ENCODE measurements at places on chromosomes 3 and 15.

- DNase-seq: no peak
Observed at GRCh38 chr15:78093242-78094020, 1.1 kb downstream of the SH2D7 start.

DNA sequence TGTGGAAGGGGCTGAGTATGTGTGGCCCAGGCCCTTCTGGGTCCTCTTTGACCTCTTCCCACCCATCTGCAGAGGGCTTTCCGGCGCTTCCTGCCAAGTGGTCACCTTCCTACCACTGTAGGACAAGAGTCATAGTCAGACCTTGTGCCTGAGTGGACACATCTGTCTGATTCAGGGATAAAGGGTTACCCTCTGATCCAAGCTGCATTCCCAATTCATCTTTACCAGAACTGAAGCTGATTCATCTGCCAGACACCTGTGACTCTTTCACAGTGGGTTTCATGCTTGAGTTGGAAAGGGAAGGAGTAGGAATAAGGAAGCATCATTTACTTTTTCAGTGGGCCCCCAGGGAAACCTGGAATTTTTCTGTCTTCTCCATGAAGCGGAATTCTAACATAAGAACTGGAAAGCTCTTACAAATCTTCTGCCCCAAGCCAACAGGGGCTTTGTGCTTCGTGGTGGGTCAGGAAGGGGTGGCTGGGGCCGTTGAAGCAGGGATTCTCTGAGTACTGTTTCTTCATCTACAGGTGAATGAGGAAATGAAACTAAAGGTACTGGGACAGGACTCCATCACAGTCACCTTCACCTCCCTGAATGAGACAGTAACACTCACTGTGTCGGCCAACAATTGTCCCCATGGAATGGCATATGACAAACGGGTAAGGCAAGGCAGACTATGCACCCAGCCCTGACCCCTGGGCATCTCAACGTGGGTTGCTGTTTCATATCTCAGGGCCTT, 46.4 kb downstream of the C3orf20 start:
- DNase-seq: no peak

GRCh38 chr15:67883234-67883773, 43.5 kb upstream of the RNU6-1 start:
- no peak for DNase-seq

DNA sequence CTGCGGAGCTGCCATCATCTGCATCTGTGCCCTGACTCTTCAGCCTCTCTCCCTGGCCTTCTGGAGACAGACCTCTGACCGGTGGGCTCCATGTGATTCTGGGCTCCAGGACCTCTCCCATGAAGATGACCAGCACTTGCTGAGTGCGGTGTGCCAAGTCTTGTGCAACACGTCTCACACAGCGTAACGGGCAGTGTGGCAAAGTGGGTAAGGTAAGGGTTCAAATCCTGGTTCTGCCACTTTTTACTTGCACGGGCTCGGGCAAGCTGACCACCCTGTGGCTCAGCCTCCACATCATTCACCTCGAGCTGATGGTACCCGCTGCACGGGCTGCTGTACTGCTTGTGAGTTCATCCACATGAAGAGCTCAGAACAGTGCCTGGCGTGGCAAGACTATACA, 6.5 kb upstream of the SYNM start:
- no peak for DNase-seq

DNA sequence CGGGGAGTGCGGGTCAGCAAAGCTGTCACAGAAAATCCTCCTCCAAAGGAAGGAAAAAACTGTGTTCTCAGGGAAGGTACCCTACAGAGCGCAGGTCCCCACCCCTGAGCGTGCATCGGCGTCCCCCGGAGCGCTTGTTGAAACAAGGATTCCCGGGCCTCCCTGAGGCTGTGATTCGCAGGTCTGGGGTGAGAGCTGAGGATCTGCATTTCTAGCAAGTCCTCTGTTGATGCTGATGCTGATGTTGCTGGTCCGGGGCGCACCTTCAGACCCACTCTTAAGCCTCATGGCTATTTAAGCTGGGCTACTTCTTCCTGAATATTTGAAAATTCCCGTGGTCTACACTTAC, 226.2 kb upstream of the IGF1R start:
- DNase-seq: no peak

- no peak for DNase-seq
Observed at GRCh38 chr15:95202569-95203349, 971.4 kb downstream of the MCTP2 start.

DNA sequence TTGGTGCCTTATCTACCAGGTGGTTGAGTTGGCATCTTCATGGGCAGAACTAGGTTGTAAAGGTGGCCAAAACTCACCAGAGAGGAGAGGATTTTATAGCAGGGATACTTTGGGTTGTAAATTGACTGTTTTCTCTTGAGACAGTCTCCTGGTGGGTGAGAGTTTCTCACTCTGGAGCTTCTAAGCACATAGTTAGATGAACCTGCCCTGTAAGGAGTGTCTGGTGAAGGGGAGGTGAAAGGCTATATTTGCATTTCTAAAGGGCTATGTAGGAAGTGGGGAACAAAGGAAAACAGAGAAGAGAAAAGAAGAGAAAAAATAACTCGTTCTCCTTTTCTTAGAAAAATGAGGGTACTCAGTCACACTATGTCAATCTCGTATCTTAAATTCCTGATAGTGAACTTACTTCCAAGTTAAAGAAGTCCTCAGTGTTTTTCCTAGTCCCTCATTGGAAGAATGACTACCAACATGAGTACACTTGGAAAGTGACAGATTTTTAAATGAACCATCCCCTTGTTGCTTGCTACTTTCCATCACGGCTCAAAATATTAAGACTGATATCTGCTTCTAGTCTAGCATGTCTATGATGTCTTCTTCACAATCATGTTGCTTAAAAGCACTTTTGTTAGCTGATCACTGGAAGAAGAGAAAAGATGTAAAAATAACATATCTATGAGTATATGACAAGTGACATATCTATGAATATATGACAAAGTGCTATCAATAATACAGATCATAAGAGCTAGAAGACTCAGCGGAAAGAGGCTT, 113.8 kb upstream of the P2RY1 start:
- DNase-seq: no peak

- no peak for DNase-seq
Observed at GRCh38 chr3:192188218-192188835, 539.0 kb downstream of the FGF12 start.

GRCh38 chr15:33341953-33342352, 31.2 kb downstream of the RYR3 start:
- DNase-seq: no peak

DNA sequence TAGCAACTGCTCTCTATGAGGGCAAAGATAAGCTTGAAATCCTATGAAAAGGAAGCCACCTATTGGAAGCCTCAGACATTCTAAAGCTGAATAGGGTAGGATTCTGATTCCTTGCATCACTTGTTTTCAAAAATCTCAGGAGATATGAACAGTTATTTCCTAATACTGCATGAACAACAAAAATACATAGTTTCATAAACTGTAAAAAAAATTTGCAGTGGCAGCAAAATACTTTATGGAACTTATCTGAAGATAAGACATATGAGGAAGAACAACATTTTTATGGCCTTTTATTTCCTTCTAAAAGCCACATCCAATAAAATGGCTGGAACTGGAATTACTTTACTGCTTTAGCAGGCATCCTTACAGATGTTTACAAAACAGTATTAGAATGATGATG, 29.9 kb downstream of the AP3S2 start:
- DNase-seq: no peak

- DNase-seq: no peak
Observed at GRCh38 chr15:71755092-71755970, 55.0 kb upstream of the NR2E3 start.

DNA sequence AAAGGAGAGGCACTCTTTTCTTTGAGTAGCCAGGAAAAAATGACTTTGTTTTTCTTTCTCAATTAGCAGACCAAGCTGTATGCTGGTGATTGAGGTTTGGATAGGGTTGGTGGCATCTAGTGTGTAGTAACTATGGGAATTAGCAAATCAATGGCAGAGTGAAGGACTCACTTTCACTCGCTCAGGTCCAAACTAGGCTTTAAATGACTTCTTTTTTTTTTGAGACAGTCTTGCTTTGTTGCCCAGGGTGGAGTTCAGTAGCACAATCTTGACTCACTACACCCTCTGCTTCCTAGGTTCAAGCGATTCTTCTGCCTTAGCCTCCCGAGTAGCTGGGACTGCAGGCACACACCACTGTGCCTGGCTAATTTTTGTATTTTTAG, 35.9 kb downstream of the PRKCI start:
- DNase-seq: no peak

- no peak for DNase-seq
Observed at GRCh38 chr3:90025019-90025418, 917.6 kb downstream of the EPHA3 start.
